ENCODE measurements at places on chromosomes 7 and 10.

DNA sequence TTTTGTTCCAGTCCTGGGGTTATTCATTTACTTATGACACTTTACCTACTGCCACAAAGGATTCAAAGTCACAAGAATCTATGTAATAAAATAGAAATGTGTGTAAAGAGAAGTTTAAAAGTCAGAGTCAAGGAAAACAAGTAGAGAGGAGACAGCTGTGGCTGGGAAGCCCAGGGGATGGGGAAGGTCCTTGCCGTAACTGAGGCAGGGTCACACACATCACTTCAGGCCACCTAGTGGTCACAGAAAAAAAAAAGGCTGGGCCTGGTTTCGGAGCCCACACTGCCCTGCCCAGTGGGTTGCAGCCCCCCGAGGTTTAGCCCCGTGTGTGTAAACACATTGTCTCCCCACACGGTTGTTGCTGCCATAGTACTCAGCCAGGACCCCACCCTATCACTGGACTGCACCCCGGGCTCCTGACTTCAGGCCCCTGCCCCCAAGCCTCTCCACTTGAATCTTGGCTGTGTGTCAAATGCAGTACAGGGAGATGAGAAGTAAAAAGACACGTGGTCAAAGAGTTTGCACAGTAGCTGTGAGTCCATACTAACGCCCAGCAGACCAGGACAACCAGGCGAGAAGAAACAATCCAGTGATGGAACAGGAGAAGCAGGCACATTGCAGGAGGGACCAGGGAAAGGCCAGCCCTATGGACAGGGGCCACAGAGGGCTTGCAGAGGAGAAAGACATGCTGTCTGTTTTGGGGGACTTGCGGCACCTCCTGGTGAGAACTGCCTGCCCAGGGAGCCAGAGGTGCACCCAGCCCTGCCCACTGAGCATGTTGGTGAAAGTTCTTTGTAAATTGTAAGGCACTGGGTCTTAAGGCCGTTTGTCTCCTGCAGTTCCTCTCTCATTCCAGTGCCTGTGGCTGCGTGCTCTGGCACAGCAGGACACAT lies 91.4 kb upstream of the MACROH2A2 start:
- DNase-seq = no peak

- DNase-seq = no peak
Observed at GRCh38 chr7:81308643-81309322, 389.9 kb upstream of the SEMA3C start.

DNA sequence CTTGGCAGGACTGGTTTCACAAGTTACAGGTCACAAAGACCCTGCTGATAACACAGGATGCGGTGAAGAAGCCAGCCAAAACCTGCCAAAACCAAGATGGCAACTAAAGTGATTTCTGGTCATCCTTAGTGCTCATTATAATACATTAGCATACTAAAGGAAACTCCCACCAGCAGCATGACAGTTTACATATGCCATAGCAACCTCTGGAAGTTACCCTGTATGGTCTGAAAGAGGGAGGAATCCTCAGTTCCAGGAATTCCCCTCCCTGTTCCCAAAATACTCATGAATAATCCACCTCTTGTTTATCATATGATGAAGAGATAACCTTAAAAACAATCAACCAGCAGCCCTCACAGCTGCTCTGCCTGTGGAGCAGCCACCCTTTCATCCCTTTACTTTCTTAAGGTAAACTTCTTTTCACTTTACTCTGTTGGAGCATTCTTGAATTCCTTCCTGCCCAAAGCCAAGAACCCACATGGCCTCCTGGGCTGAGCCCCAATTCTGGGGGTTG lies 21.9 kb downstream of the DPY19L1 start:
- no peak for DNase-seq

DNA sequence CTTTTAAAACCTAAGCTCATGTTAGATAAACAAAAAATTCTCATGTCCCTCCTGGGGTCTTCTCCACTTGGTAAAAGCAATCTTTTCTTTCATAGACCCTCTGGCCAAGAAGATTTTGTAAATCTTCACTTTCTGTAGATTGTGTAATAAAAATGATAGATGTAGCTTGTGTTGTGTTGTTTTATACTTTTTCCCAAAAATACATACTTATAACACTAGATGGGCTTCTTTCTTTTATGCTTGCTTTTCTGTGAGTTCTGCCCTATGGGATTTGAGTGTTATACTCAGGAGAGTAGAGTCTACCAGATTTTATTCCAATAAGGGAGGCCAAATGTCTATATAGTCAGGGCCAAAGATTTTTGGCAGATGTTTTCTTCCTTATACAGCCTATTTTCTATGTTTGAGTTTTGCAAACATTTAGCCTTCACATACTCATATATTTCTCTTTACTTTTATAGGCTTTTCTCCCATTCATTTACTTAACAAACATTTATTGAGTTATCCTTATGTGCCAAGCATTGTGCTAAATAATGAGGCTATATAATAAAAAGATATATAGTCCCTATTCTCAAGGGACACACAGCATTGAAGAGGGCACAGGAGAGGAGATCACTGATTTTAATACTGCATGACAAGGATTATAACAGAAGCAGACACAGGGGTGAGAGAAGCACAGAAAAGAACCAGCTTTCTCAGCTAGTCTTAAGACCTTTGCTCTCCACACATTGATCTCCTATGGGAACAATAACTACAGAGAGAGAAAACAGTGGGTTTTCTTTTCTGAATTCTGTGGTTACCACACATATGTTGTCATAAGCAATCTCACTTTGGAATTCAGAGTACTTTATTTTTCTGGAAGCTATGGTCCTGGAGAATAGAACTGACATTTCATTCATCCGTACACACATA lies 58.0 kb upstream of the PNLIP start:
- no peak for DNase-seq

GRCh38 chr10:113273181-113274163 lies 279.4 kb upstream of the HABP2 start:
- no peak for DNase-seq

GRCh38 chr10:76398043-76398710 lies 966.8 kb downstream of the LRMDA start:
- DNase-seq = no peak

DNA sequence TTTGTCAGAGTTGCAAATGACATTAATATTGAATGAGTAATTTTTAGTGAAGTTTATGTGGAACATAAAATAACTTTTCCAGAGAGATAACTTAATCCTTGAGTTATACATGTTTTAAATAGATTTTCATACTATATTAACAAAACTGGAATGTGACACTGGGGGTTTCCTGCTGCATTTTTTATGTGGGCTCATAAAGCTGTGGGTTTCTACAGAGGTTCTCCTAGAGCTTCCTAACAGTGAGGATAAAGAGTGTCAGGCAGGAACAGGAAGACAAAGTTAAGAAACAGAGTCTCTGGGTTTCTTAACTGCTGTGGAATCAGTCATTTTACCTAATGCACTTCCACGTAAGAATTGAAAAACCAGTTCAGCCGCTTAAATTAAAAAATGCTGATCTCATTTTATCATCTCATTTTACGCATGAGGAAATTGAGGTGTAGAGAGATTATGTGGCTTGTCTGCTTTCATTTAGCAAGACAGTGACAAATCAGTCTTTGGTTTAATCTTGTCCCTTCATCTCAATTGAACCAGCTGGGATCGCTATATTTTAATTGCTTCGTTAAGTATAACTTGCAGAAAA lies 5.0 kb downstream of the CD36 start:
- no peak for DNase-seq

DNA sequence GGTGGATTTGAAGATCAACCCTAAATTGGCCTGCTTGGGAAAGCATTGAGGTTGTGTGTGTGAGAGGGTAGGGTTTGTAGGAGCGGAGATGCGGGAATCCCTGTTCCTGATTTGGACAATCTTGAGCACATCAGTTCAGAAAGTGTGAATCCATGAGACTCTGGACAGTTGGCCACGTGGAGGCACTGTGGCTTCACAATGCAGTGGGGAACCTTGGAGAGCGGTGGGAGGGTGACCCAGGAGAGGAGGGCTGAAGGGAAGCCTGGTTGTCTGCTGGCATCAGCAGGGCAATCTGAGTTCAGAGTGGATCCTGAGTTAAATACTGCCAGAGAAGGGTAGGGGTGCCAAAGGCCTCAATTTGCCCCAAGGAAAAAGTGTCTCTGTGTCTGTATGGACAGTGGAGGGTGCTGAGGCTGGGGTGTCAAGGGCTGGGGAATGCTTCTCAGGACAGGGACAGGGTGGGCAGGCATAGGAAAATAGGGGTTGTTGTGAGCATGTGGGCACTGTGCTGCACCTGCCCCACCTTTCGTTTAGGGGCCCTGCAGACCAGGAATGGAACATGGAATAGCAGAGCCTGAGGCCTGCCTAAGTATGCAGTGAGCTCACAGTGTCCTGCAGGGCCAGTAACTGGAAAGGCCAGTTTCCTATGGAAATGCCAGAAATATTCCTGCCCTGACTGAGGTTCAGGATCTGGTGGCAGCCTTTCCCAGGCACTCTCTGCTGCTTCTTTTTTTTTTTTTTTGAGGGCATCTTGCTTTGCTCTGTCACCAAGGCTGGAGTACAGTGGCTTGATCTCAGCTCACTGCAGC lies 162.9 kb upstream of the PRSS58 start:
- no peak for DNase-seq

DNA sequence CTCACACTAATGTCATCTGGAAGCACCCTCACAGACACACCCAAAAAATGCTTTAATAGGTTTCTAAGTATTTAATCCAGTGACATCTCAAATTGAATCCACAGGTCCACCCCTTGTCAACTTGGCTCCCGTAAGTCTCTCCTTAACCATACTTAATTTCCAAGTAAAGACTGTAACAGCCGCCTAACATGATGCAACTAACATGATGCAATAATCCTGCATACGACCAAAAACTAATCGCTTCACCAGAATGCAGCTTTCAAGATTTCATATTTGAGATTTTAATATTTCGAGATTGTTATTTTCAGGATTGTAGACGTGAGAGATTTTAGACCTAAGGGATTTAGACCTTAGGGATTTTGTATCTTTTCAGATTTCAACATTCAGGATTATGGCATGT lies 3.7 kb upstream of the HDAC9 start:
- DNase-seq = no peak

- DNase-seq = no peak
Observed at GRCh38 chr10:75469006-75469616, 37.7 kb downstream of the LRMDA start.

- DNase-seq = no peak
Observed at GRCh38 chr7:32602470-32602869, 107.2 kb downstream of the AVL9 start.

GRCh38 chr10:110993024-110993693 lies 73.8 kb downstream of the SHOC2 start:
- no peak for DNase-seq

DNA sequence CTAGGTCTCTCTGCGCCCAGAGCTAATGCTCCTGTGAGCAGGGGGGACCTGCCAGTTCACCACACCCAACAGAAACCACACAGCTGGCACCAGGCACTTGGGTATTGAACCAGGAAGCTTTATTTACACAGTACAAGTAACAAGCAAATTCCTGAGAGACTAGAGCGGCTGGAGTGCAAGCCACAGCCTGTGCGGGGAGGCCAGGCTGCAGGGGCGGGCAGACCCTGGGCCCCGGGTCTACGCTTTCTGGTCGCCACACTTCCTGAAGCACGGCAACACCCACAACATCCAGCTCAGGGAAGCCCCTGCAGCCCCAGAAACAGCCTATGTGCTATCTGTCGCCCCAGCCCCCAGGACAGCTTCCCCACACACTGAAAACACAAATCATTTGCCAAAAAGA lies 125.0 kb downstream of the FAM53B start:
- no peak for DNase-seq

- DNase-seq = no peak
Observed at GRCh38 chr7:121002757-121003200, 14.3 kb downstream of the CPED1 start.

GRCh38 chr7:116994611-116995010 lies 41.3 kb downstream of the ST7 start:
- no peak for DNase-seq

DNA sequence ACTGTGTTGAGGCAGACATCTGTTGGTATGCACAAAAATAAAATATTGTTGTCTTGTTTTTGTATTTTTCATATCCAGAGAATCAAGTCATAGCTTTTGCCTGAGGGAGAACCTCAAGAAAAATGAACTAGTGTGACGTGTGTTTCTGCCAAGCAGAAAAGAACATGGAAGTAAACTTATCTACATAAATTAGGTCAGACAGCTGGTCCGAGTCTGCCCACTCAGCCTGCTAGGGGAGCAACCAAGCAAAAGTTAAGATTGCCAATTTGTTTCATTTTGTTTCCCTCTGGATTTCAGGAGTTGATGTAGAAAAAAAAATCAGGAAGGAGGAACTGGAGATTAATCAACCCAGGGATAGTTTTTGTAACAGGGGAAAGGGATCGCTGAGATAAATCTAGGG lies 572.4 kb upstream of the LRRTM3 start:
- no peak for DNase-seq

DNA sequence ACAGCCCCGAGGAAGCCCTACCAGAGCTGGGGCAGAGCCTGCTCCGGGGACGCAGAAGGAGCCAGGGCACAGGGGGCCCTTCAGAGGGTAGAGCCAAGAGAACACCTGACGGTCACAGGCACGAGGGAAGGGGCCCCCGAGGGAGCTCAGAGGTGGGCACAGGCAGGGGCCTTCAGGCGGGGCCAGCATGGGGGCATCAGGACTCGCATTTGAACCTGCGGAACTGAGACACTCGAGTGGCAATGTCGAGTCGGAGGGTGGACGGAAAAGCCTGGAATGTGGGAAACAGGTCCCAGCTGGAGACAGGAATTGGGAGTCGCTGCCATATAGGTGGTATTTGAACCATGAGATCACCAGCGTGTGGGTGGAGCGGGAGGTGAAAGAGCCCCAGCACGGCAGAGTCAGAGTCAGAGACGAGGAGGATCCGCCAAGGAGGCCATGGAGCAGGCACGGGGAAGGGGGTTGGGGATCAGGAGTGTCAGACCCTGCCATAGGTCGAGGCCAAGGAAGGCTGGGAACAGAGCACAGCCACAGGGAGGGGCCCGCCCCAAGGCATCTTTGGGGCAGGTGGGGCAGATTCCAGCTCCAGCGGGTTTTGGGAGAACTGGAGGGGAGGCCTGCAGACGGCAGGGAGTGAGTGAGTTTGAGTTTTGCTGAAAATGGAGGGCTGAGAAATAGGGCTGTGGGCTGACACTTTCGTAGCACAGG lies 13.8 kb downstream of the STK32C start:
- peak; percentile 50 for DNase-seq

DNA sequence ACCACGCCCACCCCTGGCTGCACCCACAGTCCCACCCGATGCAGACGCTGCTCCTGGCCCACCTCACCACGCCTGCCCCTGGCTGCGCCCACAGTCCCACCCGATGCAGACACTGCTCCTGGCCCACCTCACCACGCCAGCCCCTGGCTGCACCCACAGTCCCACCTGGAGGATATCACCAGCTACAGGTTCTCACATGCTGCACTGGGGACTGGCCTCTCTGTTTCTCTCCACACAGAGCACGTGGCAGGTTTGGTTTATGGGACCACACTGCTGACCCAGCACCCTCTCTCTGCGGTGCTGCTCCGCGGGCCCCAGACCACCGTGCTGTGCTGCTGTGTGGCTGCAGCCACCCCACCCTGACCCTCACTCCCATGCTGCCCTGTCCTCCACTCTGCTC lies 120.9 kb downstream of the VIPR2 start:
- no peak for DNase-seq

All from RWPE2 (cell line).